ENCODE measurements at places on chromosomes 13 and 19. TPM values are rescaled to one million over a fixed set of nuclear protein-coding genes. Genes with fewer than 3 reads are reported as not detected.

FCHO1 gene
- total RNA-seq = 14.4 TPM

JAK3 gene
- 2.8 TPM for total RNA-seq

CXCL17 gene
- total RNA-seq = not detected

C19orf38 gene
- total RNA-seq = 0.25 TPM

CYSLTR2 gene
- 0.39 TPM for total RNA-seq

NANOS3 gene
- total RNA-seq = not detected

B3GNT8 gene
- total RNA-seq = 3.0 TPM

PCDH17 gene
- 17.7 TPM for total RNA-seq

MBD3L2 gene
- not detected for total RNA-seq

PEAK3 gene
- total RNA-seq = 0.55 TPM

MRI1 gene
- total RNA-seq = 20.6 TPM

CATSPERD gene
- total RNA-seq = not detected

ZNF71 gene
- 20.3 TPM for total RNA-seq

GNG8 gene
- total RNA-seq = not detected

KANK2 gene
- 12.6 TPM for total RNA-seq

DAND5 gene
- total RNA-seq = 0.31 TPM

ZFP82 gene
- total RNA-seq = 10.0 TPM

PCSK4 gene
- total RNA-seq = 4.7 TPM
